Left cardiac atrium (tissue), 4 donors: ENCODE measurements at places on chromosomes 2 and 18. TPM values are rescaled to one million over a fixed set of nuclear protein-coding genes. Genes with fewer than 3 reads are reported as not detected.

Gene OSR1
- 67.9 TPM for total RNA-seq

- no peak for DNase-seq
Measured at GRCh38 chr2:72003796-72004195, 143.9 kb downstream of the CYP26B1 start.

DNA sequence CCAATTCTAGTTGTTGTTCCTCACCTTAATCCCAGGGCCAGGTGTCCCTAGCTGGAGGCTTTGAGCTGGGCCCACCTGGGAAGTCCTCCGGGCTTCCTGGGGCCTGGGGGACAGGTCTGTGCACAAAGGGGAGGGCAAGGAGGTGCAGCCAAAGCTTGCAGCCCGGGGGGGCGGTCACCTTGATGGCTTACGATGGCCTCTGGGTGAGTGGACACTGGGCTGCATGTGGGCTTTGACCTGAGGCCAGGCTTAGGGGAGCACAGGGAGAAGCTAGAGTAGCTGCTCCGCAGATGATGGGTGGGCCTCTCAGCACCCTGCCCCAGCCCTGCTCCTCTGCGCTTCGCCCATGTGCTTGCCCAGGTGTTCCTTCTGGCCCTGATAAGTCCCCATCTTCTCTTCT, 41.8 kb upstream of the HAAO start:
- no peak for DNase-seq

Gene MGAT5
- total RNA-seq, result 142 TPM

DNA sequence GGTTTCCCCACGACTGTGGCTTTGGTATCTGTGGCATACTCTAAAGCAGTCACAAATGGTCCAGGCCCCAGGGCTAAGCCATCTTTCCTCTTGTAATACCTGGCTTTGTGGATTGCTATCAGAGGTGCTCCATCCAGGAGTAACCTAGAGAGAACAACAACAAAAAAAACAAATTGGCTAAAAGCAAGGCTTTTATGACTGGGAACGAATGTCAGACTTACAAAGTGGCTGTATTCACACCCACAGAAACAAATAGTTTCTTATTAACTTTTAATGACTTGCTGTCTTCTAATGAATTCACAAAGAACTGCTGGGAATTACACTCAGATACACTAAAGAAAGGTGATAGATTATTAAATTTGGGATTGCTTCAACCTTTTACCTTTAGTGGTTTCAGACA, 35.1 kb downstream of the HDHD2 start:
- no peak for DNase-seq

DNA sequence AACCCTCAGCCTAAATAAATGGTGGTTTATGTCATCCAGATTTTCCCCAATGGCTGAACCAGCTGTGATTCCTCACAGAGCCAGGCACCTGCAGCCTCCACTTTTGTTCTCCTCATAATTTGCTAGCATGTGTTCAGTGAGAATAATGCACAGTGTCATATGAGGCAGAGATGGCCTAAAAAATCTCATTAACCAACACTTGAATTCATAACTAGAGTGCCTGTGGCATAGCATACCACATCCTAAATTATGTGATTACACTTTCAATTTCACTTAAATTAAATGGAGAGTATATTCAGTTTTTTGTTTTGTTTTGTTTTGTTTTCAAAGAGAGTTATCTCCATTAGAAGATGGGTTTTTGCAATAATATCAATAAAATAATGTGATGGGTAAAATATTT, 488.0 kb downstream of the CBLN2 start:
- DNase-seq, result no peak

DNA sequence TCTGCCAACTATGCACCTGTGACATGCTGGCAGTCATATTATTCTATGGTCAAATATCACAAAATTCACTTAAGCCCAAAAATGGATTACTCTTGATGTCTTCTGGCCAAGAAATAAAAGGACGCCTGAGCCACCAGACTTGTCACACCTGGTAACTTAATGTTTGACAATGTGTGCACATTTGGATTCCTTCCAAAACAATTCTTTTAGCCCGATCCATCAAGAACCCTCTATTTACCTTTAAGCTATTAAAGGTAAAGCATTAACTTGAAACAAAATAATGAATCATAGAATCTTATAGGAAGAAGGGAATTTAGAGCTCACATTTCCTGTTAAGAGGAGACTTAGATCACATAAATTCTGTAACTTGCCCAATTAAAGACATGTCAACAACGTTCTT, 46.5 kb upstream of the NFU1 start:
- no peak for DNase-seq

DNA sequence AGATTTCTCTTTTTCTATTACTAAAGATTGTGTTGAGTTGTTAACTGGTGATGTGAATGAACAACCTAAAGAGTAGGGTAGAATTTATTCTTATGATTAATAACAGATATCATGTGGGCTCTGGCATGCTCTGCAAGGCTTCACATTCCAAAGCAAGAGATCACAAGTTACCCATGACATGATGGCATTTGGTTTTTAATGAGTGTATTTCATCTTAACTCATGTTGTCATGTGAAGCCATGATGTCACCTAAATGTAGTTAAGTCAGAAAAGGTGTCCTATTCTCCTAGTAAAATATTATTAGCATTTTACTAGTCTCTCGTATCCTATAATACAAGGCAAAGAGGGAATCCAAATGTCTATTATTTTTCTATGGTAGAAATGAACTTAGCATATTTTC, 678.0 kb downstream of the ARHGAP15 start:
- DNase-seq, result no peak
